ENCODE measurements at places on chromosomes 3 and 15.

DNA sequence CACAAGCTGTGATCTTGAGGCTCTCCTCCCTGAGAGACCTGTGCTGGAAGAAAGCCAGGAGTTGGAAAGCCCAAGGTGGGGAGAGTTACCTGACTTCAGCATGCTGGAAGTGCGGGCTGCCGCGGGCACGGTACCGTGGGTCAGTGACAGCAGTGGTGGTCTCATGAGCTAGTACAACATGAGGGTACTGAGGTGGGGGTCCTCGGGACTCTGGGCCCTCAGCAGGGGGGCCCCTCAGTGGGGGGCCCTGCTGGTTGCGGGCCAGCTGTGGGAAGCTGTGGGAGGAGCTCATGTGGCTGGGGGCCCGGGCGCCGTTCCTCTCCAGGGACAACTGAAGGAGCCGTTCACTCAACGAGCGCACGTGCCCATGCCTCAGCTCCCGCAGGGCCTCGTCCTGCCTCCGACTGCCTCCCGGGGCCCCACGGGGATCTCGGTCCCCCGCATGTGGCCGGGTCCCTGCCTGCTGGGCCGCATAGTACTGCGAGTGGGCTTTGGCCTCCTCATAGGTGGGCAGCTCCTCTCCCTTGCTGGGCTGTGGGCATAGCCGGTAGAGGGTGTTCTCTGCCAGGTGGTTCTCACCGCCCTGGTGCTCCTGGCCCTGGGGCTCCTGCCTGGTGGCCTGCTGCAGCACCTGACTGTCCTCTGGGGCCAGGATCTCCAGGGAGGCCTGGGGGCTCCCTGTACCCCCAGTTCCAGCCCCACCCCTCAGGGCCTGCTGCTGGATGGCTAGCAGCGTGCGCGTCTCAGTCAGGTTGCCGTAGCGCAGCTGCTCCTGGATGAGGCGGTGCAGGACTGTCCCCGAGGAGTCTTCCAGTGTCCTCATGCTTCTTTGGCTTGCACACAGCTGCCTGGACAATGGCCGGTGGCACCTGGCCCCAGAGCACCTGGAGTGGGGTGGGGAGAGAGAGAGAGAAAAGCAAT is 3.4 kb downstream of the AMOTL2 start:
- no peak for DNase-seq

DNA sequence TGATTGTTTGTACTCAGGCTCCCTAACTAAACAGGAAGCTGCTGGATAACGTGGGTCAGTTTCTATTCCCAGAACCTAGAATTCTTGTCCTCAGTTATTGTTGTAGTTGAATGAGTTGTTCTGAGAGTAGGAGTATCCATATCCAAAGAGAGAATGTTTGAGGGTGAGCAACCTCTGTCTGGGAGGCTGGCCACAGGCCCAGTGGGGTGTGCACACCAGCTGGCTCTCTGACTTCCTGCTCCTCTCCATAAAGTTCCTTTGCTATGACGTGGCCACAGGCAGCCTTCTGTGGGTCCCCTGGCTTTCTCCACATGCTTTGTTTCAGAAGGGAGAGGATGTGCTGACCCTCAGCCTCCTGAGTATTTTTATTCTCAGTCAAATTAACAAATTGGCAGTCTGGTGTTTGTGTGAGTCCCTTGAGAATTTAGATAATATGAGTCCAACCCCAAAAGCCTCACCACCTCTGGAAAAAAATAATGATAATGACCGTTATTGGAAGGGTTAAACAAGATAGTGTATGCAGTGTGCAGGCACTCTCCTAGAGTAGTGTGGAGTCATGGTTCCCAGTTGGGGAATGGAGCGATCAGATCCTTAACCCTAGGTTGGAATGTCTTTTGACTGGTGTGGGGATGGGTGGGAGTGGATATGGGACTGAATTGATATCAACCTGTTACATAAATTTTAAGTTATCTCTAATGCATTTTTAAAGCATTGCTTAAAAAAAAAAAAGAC is 47.6 kb upstream of the MED12L start:
- DNase-seq: peak; percentile 76

GRCh38 chr3:32373276-32373675 is 18.4 kb upstream of the CMTM7 start:
- DNase-seq: no peak

DNA sequence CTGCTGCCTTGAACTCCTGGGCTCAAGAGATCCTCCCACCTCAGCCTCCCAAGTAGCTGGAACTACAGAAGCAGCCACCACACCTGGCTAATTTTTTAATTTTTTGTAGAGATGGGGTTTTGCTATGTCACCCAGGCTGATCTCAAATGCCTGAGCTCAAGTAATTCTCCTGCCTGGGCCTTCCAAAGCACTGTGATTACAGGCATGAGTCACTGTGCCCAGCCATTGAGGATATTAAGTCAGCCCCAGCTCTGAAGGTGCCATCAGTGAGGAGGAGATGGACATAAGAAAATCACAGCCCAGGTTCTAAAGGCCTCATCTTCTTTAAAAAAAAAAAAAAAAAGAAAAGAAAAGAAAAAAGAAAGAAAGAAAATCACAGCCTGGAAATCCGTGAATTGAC is 26.6 kb upstream of the PSTPIP1 start:
- no peak for DNase-seq

DNA sequence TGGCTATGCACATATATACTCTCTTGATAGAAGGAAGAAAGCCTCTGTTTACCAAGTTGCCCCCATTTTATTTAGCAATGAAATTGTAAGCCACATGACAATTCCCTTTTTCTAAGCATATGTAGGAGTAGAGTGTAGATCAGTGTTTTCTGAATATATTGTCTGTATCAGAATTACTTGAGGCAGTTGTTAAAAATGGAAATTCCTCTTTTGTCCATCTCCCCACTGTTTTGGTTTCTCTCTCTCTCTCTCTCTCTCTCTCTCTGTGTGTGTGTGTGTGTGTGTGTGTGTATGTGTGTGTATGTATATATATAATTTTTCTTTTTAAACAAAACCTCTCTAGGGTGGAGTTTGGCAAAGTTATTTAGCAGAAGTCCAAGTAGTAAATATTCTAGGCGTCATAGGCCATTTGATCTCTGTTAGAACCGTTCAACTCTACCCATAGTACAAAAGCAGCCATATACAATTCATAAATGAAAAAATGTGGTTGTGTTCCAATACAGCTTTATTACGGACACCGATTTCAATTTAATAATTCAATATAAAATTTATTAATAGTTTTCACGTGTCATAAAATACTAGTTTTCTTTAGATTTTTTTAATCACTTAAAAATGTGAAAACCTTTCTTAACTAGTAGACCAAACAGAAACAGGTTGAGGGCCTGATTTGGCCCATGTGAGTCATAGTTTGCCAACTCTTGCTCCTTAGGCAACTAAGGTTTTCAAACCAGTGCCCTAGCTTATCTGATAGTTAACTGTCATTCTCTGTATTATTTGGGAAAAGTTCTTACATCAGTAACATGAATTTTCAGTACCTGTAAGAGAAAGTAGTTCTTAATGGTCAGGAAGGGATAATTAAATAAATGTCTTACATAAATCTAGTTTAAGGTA is 39.8 kb downstream of the UBE2E1 start:
- DNase-seq: no peak

GRCh38 chr15:80949756-80950155 is 39.9 kb downstream of the MESD start:
- DNase-seq: no peak

DNA sequence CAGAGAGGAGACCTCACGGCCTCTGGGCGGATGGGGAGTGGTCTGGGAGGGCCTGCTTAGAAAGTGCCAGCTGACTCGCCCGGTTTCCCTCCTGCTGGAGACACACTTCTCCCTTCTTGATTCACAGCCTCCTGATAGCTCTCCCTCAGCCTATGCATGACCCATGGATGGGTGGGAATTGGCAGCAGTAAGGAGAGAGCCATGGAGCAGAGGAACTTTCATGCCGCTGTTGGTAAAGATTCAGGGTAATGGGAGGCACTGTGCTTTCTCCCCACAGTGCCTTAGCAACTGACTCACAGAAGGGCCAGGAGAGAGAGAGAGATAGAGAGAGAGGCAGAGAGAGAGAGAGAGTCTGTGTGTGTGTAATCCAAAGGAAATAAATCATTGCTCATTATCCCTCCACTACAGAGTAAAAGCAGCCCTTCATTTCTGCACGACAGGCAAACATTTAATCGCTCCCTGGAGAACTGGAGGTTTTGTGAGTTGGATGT is 82.8 kb downstream of the SEMA5B start:
- no peak for DNase-seq

DNA sequence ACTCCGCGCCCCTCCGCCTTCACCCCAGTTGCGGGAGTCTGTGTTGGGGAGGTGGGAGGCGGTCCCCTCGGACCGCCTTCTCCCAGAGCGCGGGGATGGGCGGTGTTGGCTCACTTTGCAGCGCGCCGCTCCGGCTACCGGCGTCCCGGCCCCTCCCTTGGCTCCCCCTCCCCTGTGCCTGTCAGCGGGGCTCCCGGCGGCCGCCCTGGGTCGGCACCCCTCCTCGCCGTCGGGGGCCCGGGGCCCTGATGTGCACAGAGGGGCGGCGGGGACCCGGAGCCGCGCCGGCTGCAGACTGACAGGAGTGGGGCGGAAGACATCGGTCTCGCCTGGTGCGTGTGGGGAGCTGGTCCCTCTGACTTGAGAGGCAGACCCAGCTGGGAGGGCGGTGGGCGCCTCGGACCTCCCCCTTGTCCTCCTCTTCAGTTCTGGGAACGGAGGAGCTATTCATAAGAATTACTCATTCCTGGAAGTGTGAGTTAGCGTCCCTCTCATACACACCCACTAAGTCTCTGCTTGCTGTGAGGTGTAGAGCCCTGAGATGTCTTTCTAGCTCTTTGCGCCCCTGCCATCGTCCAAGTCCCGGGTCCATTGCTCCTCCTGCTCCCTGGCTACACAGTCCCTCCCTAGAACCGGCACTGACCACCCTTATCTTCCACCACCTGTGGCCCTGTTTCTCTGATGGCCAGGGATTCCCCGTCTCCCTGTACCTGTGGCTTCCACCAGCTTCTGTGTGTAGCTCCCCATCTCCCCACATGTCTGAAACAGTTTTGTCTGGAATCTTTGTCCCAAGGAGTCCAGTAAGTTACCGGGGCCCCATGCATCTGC is 42.3 kb upstream of the ROPN1 start:
- no peak for DNase-seq

GRCh38 chr3:41525303-41526064 is 326.2 kb downstream of the CTNNB1 start:
- no peak for DNase-seq

DNA sequence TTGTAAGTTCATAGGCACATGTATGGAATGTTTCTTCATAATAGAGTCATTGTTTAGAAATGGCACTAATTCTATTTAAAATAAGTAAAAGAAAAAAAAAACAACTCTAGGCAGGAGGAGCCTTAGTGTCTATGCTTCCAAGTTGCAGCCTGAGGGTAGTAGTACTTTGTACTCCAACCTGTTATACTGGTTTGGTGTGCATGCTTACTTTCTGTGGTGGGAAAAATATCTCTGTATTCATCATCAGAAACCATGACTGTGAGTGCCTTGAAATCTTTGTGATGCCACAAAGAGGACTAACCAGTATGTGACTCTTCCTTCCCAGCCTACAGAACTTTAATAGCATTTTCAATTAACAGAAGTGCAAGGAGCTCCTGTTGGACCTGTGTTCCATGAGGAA is 4.4 kb downstream of the NAALADL2 start:
- no peak for DNase-seq

DNA sequence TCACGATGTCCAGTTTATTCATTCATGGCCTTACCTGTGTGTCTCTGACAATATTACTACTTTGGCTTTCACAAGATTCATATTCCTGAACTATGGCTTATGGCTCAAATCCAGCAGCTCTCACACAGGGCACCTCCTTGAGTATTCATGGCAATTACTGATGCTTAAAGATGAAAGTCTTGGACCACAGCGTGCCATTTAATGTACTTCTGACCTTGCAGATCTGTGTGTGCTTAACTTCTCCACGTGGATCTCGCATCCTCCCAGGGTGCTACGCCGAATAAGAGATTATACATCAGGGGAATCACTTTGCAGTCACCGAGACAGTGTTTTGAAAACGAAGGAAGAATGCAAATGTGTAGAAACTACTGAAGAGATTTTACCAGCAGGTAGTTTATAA is 147.5 kb downstream of the TNIK start:
- DNase-seq: no peak
